ENCODE measurements at places on chromosomes 12 and 14.

GRCh38 chr12:131831635-131832041 lies 3.4 kb downstream of the MMP17 start:
- no peak for DNase-seq

GRCh38 chr14:54058505-54058904 lies 101.9 kb upstream of the BMP4 start:
- no peak for DNase-seq

- no peak for DNase-seq
Observed at GRCh38 chr14:104353221-104353920, 215.0 kb downstream of the KIF26A start.

GRCh38 chr12:128554546-128555304 lies 269.0 kb downstream of the SLC15A4 start:
- DNase-seq: no peak

DNA sequence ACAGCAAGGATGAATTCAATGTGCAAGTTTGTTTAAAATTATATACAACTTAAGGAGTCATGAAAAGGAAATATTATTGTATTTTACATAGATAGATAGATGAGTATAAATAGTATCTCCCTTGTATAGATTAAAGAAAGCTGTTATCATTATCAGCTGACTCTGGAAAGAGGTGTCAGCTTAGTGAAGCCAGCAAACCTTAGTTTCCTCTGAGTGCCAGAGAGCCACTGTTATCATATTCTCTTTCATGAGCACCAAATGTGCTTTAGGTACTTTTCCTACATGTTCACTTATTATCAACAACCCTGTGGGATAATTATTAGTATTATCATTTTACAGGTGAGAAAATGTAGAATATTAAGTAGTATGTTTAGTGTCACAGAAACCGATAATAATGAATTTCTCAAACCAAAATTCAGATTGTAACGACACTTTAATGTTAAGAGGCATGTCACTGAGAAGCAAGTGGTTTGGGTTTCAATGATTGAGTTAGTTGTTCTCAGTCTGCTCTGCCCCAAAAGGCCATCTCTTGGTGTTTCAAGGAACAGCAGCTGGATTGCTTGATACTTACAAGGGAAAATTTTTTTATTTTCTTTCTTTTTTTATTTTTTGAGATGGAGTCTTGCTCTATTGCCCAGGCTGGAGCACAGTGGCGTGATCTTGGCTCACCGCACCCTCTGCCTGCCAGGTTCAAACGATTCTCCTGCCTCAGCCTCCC lies 53.7 kb downstream of the PLEKHA5 start:
- DNase-seq: no peak

DNA sequence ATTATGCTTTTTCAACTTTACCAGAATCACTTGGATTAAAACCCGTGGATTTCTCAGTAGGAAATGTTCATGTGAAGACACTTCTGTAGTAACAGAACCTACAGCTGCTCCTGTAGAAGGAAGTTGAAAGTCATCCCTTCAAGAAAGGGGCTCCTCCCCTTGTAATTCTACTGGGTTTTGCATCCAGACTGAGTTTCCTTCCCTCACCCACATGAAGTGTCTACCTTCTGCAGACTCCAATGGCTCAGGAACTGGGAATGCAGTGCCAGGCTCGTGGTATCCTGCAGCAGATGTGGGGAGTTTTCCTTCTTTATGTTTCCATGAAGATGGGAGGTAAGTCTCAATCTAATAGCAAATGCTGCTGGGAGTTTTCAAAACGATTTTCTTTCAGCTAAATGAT lies 7.9 kb upstream of the OR10G2 start:
- no peak for DNase-seq

DNA sequence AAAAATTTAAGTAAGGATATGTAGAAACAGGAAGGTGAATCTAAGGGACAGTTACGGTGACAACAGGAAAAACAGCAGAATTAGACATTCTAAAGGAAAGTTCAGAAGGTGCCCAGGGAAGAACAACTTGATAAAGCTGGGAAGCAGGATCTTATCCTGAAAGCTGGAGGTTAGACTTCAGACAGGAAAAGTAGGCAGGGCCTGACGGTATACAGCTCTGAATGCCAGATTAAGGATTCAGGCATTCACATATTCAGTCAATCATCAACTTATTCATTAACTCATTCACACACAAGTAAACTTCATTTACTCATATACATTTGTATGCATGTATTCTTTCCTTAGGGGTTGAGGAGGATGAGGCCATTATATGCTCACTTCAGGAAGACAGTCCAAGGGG lies 81.3 kb downstream of the RALGAPA1 start:
- no peak for DNase-seq

DNA sequence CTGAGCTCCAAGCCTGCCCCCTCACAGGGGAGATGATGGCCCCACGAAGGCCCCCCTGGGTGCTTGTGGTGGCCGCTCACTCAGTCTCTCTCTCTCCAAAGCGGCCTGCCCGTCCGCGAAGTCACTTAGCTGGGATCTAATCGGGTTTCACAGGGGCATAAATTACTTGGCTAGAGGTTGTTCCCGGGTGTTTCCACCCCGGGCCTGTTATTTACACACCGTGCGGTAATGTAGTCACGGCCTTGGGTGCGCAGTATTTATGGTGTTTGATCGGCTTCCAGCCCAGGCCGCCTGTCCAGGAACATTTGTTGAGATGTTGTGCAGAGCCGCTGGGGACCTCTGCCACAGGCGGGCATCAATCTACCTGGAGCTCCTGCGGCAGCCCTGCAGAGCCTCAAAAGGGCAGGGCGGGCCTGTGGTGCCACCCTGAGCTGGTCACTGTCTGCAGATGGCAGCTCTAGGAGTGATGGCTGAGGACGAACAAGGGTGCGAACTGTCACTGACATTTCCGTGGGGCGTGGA lies 91.2 kb downstream of the KIF26A start:
- no peak for DNase-seq
